ENCODE measurements at places on chromosomes 13 and 19.

DNA sequence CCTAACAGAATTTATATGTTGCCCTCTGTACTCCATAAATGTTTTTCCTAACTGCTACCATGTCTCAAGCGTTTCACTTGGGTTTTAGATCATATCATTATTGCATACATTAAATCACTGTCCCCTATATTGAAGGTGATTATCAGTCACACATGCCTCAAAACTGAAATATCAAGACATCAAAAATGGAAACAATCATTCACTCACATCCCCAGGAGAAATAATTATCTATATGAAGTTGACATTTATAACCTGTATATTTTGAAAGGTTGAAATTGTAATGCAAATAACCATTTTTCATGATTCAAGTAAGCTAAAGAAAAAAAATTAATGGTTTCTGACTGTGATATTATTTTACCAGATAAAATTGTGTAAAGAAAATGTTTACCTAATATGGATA, 1695.0 kb downstream of the SLITRK1 start:
- no peaks in the 10 kb centered on the region for H3K4me1 ChIP-seq
- H3K27me3 ChIP-seq, result no peaks in the 10 kb centered on the region
- H3K4me3 ChIP-seq, result no peak overlapping the region
- no peak for DNase-seq
- H3K36me3 ChIP-seq, result no peaks in the 10 kb centered on the region

- no peak overlapping the region for H3K27ac ChIP-seq
- no peaks in the 10 kb centered on the region for H3K36me3 ChIP-seq
- no peak for DNase-seq
- H3K4me3 ChIP-seq, result no peak overlapping the region
- no peaks in the 10 kb centered on the region for H3K4me1 ChIP-seq
Observed at GRCh38 chr13:58566176-58566575, 934.6 kb downstream of the PCDH17 start.

DNA sequence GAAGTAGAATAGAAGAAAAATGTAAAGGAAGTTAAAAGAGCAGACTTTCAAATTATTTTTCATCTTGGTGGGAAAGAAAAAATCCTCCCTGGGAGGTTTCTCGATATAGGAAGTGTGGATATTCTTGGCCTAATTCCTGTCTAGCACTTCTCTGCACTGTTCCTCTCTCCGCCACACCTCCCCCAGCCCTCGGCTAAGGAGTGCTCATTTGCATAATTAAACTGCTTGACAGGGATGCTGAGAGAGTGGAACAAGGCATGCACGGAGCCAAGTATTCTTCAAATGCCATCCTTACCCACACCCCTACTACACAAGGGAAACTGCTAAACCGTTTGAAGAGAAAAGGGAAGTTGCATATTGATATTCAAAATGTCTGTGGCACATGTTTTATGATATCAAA, 511.0 kb upstream of the HTR2A start:
- no peaks in the 10 kb centered on the region for H3K4me1 ChIP-seq
- H3K4me3 ChIP-seq, result no peak overlapping the region
- H3K36me3 ChIP-seq, result no peaks in the 10 kb centered on the region

DNA sequence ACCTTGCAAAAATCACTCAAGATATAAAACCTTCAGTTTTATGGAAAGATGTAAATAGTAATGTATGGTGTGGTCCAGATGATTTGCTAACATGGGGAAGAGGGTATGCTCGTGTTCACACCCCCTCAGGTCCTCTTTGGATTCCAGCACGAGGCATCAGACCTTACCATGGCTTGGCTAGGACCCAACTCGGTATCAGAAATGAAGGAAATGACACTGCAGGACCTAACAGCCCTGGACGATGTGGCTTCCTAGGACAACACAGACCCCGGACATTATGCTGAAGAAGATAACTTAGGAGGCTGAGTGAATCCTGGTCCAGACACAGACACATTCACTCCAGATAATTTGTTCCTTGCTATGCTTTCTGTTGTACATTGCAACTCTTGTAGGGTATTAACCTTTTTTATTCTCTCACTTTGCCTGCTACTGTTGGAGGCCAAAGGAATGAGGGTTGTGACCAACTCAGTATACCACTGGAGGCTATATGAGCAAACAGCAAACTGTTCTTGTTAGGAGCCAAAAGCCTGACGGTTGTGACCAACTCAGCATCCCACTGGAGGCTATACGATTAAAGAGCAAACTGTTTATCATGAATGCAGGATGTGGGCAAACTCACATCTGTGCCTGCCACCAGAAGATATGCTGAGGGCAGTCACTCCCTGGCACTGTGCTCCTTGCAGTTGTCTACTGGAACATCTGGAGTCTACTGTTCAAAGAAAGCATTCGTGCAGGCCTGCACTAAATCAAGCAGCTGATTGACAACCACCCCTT, 121.7 kb downstream of the ZNF429 start:
- no peaks in the 10 kb centered on the region for H3K27me3 ChIP-seq
- no peak overlapping the region for H3K4me3 ChIP-seq
- peaks cover 3% of the 10 kb centered on the region for H3K4me1 ChIP-seq
- no peak for DNase-seq
- H3K27ac ChIP-seq, result no peak overlapping the region
- H3K36me3 ChIP-seq, result no peaks in the 10 kb centered on the region

GRCh38 chr19:52993342-52994178, 20.2 kb upstream of the ERVV-1 start:
- H3K36me3 ChIP-seq, result peaks cover 21% of the 10 kb centered on the region
- H3K4me3 ChIP-seq, result peak overlapping the region; percentile 78
- no peak overlapping the region for H3K27ac ChIP-seq
- peaks cover 10% of the 10 kb centered on the region for H3K4me1 ChIP-seq
- peak; percentile 78 for DNase-seq

DNA sequence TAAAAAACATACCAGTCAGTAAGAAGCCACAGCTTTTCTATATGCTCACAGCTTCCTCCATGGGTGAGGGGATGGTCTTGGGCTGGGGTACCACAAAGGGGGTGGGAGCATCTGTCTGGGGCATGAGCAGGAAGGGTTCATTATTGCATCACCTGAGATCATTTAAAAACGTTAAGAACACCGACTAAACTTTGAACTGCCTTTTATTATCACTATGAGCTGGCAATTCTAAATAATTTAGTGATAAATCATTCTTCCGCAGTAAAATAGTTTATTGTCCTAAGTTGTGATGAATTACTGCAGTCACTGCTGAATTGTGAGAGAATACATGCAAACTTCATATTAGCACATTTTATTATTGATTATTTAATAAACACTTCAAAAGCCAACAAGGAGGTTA, 71.6 kb downstream of the KL start:
- no peak overlapping the region for H3K4me3 ChIP-seq
- peaks cover 6% of the 10 kb centered on the region for H3K4me1 ChIP-seq
- DNase-seq, result no peak
- no peak overlapping the region for H3K27ac ChIP-seq
- H3K36me3 ChIP-seq, result no peaks in the 10 kb centered on the region

GRCh38 chr13:51539887-51540286, 44.4 kb upstream of the WDFY2 start:
- H3K4me1 ChIP-seq, result peaks cover 10% of the 10 kb centered on the region
- no peak for DNase-seq
- H3K36me3 ChIP-seq, result no peaks in the 10 kb centered on the region
- H3K4me3 ChIP-seq, result no peak overlapping the region
- H3K27ac ChIP-seq, result no peak overlapping the region

- peaks cover 8% of the 10 kb centered on the region for H3K27me3 ChIP-seq
- H3K4me3 ChIP-seq, result peak overlapping the region; percentile 57
- H3K36me3 ChIP-seq, result no peaks in the 10 kb centered on the region
- H3K4me1 ChIP-seq, result peaks cover 11% of the 10 kb centered on the region
- DNase-seq, result peak; percentile 74
- H3K27ac ChIP-seq, result peak overlapping the region; percentile 51
Observed at GRCh38 chr19:48501494-48502349, 9.9 kb downstream of the LMTK3 start.

GRCh38 chr19:15448044-15448777, 1.5 kb downstream of the WIZ start:
- peaks cover 15% of the 10 kb centered on the region for H3K4me1 ChIP-seq
- H3K36me3 ChIP-seq, result peaks cover 25% of the 10 kb centered on the region
- no peaks in the 10 kb centered on the region for H3K27me3 ChIP-seq
- H3K4me3 ChIP-seq, result peak overlapping the region; percentile 58
- H3K27ac ChIP-seq, result no peak overlapping the region

DNA sequence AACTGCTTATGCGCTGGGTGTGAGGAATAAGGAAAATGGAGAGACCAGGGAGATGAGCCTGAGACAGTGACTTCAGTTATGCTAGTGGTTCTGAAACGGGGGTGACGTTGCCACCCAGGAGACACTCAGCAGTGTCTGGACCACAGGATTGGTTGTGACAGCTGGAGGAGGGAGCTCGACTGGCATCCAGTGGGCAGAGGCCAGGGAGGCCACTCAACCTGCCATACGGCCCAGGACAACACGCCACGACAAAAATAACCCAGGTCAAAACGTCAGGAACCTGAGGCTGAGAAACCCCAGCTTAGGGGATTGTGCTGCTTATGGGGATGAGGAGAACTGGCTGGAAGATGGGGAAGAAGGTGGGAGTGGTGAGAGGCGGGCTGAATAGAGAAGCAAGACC, 10.4 kb downstream of the ZSCAN5A start:
- no peak overlapping the region for H3K27ac ChIP-seq
- H3K36me3 ChIP-seq, result peaks cover 36% of the 10 kb centered on the region
- H3K27me3 ChIP-seq, result no peaks in the 10 kb centered on the region
- no peak for DNase-seq

DNA sequence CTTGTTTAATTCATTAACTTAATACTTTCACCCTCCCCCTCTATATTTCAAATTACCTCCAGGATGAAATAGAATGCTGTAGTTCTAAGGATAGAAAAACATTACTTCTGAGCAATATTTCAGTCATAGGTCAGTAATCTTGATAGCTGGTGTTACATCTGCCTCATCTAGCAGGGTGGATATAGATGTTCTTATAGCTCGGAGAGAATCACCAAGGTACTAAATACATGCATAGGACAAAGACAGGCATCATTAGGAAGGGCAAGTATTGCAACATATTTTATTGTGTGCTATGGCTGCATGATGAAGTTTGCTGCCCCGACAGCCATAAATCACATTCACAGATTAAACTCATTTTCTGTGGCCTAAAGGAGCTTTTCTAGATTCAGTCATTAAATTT, 601.0 kb downstream of the FGF9 start:
- H3K27me3 ChIP-seq, result no peaks in the 10 kb centered on the region
- peaks cover under 1% of the 10 kb centered on the region for H3K4me1 ChIP-seq
- DNase-seq, result no peak

GRCh38 chr13:44249431-44249836, 124.2 kb upstream of the SERP2 start:
- no peaks in the 10 kb centered on the region for H3K4me1 ChIP-seq
- DNase-seq, result no peak
- no peaks in the 10 kb centered on the region for H3K36me3 ChIP-seq
- H3K4me3 ChIP-seq, result no peak overlapping the region
- no peaks in the 10 kb centered on the region for H3K27me3 ChIP-seq

GRCh38 chr19:35042954-35043604, 1.6 kb downstream of the HPN start:
- no peak overlapping the region for H3K4me3 ChIP-seq
- H3K4me1 ChIP-seq, result peaks cover 26% of the 10 kb centered on the region
- peaks cover 6% of the 10 kb centered on the region for H3K27me3 ChIP-seq
- no peaks in the 10 kb centered on the region for H3K36me3 ChIP-seq
- no peak for DNase-seq

GRCh38 chr19:49155005-49155819, at the start of gene HRC:
HRC (minus strand) TSS chr19:49155396; CDS start chr19:49155237, 159 bp downstream.
- H3K4me3 ChIP-seq, result no peak within 1 kb of the TSS
- peaks cover 92% of the 10 kb centered on the region for H3K27me3 ChIP-seq
- no peak for DNase-seq
- no peak within 1 kb of the TSS for H3K27ac ChIP-seq

DNA sequence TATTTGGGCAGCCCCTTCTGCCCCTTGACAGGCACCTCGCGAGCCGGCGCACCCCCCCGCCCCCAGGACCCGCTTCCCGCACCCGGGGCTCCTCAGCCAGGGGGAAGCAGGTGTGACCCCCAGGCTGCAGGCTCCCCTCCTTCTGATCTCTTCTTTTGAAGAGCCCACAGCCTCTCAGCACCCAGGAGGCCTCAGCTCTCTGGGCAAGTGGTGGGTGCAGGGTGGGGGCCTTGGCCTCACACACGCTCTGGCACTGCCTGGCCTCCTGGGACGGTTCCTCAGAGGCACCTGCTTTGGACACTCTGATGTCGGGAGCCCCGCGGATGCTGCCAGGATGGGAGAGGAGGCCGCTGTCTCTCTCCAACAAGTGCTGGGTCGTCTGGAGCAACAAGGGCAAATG, 1.5 kb upstream of the C13orf46 start:
- H3K4me1 ChIP-seq, result no peaks in the 10 kb centered on the region
- no peaks in the 10 kb centered on the region for H3K27me3 ChIP-seq
- no peak overlapping the region for H3K27ac ChIP-seq
- no peak for DNase-seq
- peaks cover 16% of the 10 kb centered on the region for H3K36me3 ChIP-seq

DNA sequence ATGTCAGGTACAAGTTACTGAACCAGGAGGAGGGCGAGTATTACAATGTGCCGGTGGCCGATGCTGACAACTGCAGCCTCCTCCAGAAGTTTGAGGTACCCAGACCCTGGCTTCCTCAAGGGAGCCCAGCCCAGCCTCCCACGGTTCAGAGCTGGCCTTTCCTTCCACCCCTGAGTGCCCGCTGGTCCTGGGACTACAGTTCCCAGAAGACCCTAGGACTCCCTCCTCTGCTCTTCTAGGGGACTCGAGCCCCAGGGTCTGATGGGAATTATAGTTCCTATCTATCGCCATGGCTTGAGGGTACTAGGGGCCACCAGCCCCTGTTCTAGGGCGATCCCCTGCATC, 11.0 kb downstream of the PRKCG start:
- no peaks in the 10 kb centered on the region for H3K4me1 ChIP-seq
- H3K4me3 ChIP-seq, result no peak overlapping the region
- H3K36me3 ChIP-seq, result no peaks in the 10 kb centered on the region
- H3K27me3 ChIP-seq, result peaks cover 64% of the 10 kb centered on the region
- no peak overlapping the region for H3K27ac ChIP-seq

DNA sequence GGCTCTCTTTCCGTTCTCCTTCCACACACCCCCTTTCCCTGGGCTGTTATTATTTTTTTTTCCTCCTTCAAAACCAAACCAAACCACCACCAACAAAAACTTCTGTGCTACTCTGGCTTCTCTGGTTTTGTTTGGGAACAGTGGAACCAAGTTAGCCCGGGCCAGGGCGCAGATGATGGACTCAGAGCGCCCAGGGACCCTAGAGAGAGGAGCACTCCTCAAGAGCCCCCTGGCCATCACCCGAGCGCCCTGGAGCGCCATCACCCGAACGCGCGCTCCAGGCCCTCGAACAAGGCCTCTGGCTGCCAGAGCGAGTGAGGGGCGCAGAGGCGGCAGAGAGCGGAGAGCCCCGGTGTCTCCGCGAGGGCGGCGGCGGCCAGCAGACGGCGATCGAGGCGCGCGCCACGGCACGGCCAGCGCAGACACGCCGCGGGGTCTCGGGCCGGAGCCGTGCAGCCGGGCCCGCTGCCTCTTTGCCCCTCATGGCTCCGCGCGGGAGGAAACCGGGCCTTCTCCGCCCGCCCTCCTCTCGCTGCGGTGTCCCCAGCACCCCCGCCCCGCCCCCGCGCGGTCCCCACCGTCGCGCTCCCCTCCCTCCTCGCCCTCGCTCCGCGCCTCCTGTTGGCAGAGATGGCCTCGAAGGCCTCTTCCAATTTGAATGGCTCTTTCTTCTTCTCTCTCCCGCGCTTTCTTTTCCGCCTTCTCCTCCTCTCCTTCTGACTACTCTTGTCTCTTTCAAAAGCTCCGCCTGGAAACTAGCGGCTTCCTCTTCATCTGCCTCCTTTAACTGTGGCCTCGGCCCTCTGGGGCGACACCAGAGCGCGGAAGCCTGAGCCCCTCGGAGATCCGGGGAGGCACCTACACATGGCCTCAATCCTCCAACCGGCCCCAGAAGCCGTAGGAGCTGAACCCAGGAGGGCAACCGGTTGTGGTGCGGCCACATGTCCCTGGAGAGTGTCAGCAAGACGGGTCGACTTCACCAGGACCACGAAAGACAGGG, 4.1 kb upstream of the SOX1 start:
- peaks cover 5% of the 10 kb centered on the region for H3K36me3 ChIP-seq
- no peak for DNase-seq
- no peak overlapping the region for H3K27ac ChIP-seq
- peaks cover 94% of the 10 kb centered on the region for H3K27me3 ChIP-seq
- peaks cover 11% of the 10 kb centered on the region for H3K4me1 ChIP-seq

Data from activated naive CD8-positive, alpha-beta T cell treated with anti-CD3 and anti-CD28 coated beads for 36 hours (primary cell).